ENCODE measurements at places on chromosomes 3 and 15.

DNA sequence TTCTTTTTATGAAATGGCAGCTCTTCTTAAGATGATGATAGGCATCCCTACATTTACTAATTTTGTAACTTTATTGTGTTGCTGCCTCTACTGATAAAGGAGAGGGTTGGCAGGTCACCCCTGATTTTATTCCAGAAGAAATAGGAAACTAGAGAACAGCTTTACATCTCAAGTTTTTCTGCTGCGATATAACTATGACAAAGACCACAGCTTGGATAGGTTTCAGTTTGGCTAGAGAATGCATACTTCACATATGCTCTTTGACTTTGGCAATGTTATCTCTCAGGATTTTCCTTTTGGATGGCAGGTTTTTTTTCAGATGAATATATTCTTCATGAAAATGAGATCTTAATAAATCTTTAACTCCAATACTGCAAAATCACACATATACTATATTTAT, 395.3 kb upstream of the GOLIM4 start:
- no peak for DNase-seq

GRCh38 chr15:59165726-59166125, 40.9 kb upstream of the LDHAL6B start:
- no peak for DNase-seq

DNA sequence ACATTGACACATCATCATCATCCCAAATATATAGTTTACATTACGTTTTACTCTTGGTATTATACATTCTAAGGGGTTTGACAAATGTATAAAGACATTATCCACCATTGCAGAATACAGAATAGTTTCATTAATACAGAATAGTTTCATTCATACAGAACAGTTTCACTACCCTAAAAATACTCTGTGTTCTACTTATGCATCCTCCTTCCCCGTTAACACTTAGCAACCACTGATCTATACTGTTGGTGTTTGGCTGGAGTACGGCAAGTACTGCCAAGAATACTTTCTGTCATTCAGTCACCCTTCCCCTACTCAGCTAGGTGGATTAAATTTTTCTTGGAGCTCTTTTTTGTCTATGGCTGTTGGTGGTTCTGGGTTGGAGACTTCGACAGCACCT, 33.4 kb downstream of the LEKR1 start:
- DNase-seq, result no peak

DNA sequence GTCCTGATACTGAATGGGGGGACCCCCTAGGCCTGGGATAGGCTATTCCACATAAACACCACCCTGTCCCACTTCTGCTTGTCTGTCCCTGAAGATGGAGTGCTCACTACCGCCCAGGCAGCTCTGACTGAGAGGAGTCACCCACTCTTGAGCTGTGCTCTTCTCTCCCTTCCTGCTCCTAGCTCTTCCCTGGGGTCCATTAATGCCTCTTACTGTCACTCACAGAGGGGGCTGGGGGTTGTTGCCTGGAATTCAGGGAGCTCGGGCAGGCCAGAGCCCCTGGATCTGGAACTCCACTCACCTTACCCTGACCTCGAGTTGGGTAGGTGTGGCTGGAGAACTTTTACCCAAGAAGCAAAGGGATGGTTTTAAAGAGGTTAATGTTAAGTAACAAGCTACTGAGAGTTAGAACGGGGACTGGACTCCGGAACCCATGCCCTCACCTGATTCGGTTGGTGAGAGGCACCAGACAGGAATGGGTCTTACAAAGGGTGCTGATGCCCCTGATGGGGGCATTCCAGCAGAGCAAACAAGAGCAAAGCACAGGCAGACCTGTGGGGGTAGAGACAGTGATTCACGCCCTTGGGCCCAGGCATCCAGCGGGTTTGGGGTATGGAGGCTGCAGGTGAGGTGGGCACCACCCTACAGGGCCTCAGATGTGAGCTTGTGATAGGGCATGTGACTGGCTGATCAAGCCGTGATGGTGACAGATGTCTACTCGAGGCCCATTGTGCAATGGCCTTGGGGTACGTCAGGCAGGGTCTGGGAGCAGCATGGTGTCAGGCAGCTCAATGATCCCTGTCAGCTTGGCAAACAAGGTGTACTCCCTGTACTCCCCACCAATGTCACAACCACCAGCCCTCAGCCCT, 5.4 kb downstream of the NBEAL2 start:
- DNase-seq, result no peak

- DNase-seq, result no peak
Measured at GRCh38 chr3:152910211-152910610, 75.3 kb downstream of the P2RY1 start.

GRCh38 chr15:100849021-100849854, 30.4 kb upstream of the ALDH1A3 start:
- peak; percentile 30 for DNase-seq

All from fibroblast of the conjunctiva (primary cell).